ENCODE measurements at places on chromosomes 12 and 14.

GRCh38 chr14:23816371-23816770 lies 137.2 kb upstream of the DHRS4 start:
- DNase-seq, result no peak

DNA sequence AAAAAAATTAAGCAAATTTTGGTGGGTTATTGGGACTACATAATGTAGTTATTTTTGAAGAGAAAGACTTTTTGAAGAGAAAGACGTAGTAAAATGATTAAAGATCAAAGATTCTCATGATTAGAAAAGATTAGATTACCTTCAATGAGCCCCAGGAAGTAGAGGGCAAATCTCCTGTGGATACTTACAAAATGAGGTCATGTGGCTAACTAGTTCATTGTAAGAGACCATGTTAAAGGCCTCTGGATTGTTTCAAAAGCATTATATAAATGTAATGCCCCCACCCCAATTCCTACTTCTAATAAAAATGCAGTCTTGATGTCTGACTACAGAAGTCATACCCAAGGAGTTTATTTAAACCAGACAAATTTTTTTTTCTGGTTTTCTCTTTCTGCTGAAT lies 93.3 kb downstream of the ERGIC2 start:
- DNase-seq, result no peak

- no peak for DNase-seq
Observed at GRCh38 chr12:11694528-11694927, 45.1 kb downstream of the ETV6 start.

DNA sequence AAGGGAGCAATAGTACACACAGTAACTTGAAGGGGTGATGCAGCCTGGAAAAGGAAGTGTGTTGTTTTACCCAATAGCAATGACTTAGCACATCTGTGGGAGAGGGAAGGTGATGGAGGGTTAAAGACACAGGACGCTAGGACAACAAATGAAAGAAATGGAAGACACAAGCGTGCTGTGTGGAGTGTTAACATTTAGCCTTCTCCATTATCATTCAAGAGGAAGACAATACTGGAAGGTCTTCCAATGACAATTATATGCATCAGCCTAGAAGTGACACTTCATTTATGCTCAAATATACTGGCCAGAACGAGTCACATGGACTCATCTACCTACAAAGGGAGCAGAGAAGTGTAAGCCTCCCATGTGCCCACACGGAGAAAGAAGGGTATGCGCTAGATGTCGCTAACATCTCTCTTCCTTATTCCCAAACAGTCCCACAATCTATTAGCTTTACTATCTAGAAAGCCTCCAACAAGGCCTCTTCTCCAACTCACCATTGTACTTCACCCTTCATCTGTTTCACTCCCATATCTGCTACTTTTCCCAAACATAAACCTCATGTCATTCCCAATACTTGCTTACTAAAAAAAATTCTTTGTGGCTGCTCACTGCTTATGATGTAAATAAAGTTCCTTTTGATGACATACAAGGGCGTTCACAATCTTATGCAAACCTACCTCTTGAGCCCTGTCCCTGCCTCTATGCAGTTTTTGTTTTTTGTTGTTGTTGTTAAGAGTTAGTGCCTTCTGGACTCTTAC lies 20.3 kb downstream of the PPM1H start:
- DNase-seq, result no peak

- no peak for DNase-seq
Observed at GRCh38 chr12:62684570-62685295, 218.1 kb downstream of the MON2 start.

DNA sequence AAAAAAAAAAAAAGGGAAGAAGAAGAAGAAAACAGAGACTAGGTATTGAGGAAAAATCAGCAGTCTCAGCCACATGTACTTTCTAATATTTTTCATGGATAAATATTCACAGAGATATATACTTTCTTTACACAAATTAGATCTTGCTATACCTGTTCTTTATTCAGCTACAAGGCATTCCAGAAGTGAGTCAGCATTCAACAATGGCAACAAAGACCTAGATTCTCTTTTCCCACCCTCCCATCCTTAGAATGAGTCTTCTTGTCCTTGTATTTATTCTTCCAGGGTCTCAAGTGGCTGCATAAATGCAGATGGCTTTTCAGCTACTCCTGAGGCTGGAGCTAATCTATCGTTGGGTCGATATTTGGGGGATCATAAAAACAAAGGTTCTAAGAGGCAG lies 93.0 kb downstream of the NT5DC3 start:
- no peak for DNase-seq

- no peak for DNase-seq
Observed at GRCh38 chr14:91129261-91129660, 15.4 kb downstream of the DGLUCY start.

DNA sequence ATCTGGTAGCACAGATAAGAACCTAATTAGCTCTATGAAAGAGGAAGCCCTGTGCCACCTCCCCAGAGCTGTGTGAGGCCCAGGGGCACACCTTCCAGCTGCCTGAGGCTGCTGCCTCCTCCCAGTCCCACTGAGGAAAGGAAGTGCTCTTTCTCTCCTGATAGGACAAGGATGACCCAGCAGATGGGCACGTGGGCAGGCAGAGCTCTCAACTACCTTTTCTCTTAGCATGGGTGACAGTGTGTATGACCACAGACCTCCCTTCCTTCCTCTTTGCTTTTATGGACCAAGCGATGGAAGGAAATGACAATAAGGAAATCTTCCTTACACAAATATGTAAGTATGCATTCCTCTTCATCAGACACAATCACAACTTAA lies 127.6 kb upstream of the AMIGO2 start:
- DNase-seq, result no peak

- no peak for DNase-seq
Observed at GRCh38 chr12:47034661-47035060, 44.8 kb upstream of the PCED1B start.

DNA sequence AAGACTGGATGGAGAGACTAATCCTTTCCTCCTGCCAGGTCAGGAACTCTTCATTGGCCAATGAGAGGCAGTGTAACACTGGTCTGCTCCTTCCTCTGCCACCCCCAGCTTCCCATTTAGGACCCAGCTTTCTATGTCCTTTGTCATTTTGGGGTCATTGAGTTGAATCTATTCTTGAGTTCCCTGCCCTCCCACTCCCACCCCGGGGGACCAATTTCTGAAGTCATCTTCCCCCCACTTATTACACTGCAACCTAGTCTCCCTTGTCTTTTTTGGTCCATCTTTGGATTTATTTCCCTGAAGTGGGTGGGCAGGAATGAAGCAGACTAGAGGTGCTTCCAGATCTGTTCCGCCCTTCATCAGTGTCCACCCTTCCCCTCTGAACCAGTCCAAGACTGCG lies 7.6 kb upstream of the ITGA5 start:
- DNase-seq, result no peak

DNA sequence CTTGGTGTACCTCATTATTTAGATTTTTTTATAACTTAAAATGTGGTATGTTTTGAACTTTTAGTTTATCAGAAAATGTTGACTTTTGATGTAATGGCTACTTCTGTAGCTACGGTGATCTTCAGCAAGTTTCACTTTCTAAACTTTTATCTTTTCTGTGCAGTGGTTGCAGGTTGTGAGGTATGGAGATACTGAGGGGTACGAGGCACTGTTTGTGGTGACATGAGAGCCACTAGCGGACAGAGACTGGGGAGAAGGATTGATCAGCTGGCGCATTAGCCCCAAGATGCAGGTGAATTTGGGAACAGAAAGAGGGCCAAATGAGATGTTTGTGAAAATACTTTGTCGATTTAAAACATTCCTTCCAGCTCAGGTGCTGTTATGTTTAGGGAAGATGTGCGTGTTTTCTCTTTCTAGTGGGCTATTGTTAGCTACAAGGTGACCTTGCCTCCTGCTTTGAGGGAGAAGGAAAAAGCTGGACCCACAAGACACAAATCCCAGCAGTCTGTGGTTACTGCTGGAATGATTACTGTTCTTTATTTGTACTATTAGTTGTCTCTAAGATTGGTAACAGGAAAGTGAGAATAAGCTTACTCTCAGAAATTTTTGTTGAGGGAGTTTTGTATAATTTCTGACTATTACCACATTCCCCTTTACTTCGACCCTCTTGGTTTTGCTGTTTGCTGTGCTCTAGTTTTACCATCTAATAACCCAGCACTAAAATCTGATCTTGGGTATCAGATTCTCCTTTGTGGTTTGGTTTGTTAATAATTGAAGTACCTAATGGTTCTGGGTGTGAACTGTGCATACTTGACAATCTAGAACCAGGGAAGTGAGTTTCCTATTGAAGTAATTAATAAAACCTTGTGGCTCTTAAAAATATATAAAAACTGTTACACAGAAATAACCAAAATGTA lies 61.7 kb downstream of the FBXO34 start:
- no peak for DNase-seq

DNA sequence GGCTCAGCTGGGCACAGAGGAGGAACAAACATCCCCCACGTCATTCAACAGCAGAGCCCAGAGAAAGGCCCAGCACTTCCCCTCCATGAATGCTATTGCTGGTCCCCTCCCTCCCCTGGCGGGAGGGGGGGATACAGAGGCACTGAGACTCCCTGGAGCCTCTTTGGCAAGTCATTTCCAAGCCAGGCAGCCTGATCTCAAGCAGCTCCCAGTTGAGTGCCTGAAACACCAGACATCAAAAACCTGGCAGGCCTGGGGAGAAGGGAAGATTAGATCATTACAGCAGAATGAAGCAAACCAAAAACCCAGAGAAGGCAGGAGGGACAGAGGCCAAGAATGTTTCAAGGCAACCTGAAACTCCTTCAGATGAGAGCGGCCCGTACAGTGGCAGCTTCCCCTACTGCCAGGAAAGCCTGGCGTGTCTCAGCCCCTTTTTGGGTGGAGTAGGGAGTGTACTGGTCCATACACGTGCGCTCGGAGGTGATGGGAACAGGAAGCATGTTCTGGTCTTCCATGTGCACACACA lies 92.1 kb downstream of the LRRC74A start:
- DNase-seq, result peak; percentile 25

DNA sequence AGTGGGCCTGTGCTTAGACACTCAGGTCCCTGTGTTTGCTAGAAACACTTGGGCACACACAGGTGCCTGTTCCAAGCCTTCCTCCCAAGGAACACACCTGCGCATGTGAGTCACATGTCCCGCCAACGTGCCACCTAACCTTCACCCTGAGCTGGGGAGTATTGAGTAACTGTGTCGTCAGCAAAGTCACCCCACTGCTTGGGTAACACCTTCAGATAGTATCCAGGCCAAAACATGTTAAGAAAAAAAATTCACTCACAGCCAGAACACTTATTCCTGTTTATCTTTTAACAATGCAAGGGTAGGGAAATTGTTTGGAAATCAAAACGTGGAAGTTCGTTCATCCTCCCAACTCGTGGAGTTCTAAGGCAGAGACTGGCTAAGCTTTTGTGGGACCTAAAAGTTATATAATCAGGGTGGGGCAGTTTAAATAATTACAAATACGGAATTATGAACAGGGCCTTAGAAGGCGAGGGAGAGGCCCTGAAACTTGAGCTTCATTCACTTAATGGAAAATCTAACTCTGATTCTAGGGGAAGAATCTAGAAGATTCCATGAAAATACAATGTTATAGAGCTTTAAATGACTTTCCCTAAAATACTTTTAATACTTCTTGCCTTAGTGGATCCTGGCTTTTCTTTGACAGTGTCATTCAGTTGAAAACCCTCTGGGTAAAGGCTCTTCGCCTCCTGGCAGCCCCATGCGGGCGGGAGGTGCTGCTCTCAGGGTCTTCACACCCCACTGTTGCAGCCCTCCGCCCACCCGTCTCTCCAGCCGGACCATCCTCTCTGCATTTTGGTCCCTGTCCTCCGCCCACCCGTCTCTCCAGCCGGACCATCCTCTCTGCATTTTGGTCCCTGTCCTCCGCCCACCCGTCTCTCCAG lies 30.3 kb upstream of the ADIPOR2 start:
- peak; percentile 41 for DNase-seq

GRCh38 chr12:81170072-81170471 lies 92.2 kb downstream of the ACSS3 start:
- DNase-seq, result no peak

GRCh38 chr14:100449225-100449987 lies 126.3 kb downstream of the SLC25A47 start:
- no peak for DNase-seq

DNA sequence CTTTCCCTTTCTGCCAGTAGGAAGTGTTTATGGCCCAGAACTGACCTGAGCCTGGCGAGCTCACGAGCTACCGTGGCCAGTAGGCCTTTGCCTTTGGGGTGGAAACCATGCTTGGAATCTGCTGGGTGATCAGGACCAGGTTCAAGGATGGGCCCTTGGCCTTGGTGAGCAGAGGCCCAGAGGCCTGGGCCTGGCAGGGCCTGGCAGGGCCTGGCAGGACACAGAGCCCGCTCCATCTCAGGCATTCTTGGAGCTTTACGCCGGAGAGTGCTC lies 184.8 kb upstream of the RTL1 start:
- DNase-seq, result no peak

- DNase-seq, result no peak
Observed at GRCh38 chr12:107310621-107311020, 217.3 kb upstream of the CRY1 start.

- no peak for DNase-seq
Observed at GRCh38 chr14:25237845-25238244, 187.9 kb upstream of the STXBP6 start.

- DNase-seq, result peak; percentile 96
Observed at GRCh38 chr12:53379389-53380103, 430 bp upstream of the SP1 start.

GRCh38 chr12:124286414-124286813 lies 8.5 kb upstream of the RFLNA start:
- DNase-seq, result no peak

- no peak for DNase-seq
Observed at GRCh38 chr14:103533999-103534575, 5.1 kb downstream of the TRMT61A start.

- DNase-seq, result no peak
Observed at GRCh38 chr14:80212023-80212397, 706 bp upstream of the DIO2 start.

DNA sequence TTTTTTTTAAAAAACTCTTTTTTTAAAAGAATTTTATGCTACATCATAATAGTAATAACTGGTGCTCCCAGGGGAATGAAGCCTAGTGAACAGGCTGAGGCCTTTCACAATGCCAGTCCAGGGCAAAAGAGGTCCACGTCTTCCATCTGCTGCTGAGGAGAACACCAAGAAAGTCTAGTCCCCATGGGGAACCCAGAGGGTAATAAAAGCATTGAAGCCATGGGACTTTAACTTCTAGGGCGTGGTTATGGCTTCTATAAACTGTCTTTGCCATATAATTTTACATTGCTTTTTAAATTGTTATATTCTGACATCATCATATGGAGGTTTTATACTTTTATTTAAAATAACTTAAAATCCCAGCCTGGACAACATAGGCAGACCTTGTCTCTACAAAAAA lies 64.3 kb downstream of the SLC16A7 start:
- no peak for DNase-seq

- no peak for DNase-seq
Observed at GRCh38 chr12:84572196-84572595, 340.4 kb downstream of the SLC6A15 start.
